Muscle of leg (tissue), 16 donors: ENCODE measurements at places on chromosomes 1 and 21. TPM values are rescaled to one million over a fixed set of nuclear protein-coding genes. Genes with fewer than 3 reads are reported as not detected.

The LRRIQ3 gene
- total RNA-seq: 0.35 TPM

The AXDND1 gene
- total RNA-seq: 0.13 TPM

DNA sequence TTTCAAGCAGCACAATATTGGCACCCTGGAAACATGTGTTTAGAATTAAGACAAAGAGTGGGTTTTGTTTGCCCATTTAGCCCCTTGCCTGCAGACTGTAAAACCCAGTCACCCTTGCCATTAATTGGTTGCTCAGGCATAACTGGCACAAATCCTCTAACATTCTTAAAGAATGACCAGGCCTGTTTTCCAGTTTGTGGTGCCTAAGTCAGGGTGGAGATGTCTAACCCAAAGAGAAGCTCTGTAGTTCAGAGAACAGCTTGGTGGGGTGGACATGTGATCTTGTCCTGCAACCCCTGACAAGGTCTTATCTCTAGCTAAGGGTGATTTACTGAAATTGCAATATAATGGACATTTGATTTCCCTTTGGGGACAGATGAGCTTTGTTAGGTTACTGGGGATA lies 8.8 kb upstream of the ANGPTL7 start:
- H3K4me1 ChIP-seq: peaks cover 28% of the 10 kb centered on the region
- H3K27me3 ChIP-seq: no peaks in the 10 kb centered on the region
- H3K36me3 ChIP-seq: peaks cover 8% of the 10 kb centered on the region
- no peak overlapping the region for H3K27ac ChIP-seq

DNA sequence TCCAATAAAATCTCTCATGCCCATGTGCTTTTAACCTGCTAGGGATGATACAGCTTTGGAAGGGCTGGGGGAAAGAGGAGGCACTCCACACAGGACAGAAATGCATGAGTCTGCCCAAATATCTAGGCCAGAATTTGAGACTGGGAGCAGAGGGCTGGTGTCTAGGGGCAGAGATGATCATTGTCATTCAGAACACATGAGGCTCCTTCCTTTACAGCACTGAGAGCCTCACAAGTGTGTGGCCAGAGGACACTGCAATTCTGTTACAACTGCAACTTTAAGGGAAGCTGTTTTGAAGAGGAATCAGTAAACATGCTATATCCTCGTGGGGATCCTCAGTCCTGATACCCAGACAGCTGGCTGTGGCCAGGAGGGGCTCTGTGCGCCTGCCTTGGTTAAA lies 541.3 kb downstream of the OMA1 start:
- DNase-seq: no peak
- H3K4me1 ChIP-seq: peaks cover 3% of the 10 kb centered on the region
- no peaks in the 10 kb centered on the region for H3K27me3 ChIP-seq
- H3K4me3 ChIP-seq: no peak overlapping the region

DNA sequence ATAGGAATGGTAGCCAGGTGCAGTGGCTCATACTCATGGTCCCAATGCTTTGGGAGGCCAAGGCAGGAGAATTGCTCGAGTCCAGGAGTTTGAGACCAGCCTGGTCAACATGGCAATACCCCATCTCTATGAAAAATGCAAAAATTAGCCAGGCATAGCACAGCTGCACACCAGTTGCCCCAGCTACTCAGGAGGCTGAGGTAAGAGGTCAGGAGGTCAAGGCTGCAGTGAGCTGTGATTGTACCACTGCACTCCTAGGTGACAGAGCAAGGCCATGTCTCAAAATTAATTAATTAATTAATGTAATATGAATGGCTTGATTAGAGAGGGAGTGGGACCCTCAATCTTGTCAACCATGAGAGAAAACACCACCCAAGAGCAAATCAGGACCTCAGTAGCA lies 198.7 kb upstream of the DUSP10 start:
- H3K36me3 ChIP-seq: no peaks in the 10 kb centered on the region
- DNase-seq: no peak
- no peak overlapping the region for H3K4me3 ChIP-seq
- no peak overlapping the region for H3K27ac ChIP-seq
- H3K27me3 ChIP-seq: no peaks in the 10 kb centered on the region

DNA sequence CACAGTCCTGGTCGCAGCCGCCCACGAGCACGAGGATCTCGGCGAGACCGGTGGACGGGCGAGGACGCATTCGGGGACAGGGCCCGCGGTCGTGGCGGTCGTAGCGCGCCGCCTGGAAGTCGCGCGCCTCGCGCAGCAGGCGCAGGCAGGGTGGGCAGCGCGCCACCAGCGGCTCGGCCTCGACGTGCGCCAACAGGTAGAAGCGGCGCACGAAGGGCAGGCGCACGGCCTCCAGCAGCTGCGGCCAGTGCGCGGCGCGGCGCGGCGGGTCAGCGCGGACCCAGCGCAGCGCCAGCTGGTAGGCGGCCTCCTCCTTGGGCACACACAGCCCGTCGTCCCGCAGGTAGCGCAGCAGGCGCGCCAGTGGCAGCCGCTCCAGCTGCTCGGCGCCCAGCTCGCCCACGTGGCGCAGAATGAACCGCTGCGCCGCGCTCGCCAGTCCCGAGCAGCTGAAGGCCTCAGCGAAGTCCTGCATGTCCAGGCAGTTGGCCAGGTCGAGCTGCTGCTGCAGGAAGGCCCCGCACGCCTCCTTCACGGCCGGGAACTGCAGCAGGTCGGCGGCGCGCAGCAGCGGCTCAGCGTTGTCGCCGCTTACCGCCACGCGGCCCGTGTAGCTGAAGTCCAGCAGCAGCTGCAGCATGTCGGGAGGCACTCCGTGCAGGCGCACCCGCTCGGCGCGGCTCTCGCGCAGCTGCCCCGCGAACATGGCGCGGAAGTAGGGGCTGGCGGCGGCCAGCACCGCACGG lies 573 bp downstream of the KLHL21 start:
- peaks cover 60% of the 10 kb centered on the region for H3K4me1 ChIP-seq
- peak; percentile 81 for DNase-seq
- H3K36me3 ChIP-seq: peaks cover 23% of the 10 kb centered on the region
- no peaks in the 10 kb centered on the region for H3K27me3 ChIP-seq
- peak overlapping the region; percentile 86 for H3K4me3 ChIP-seq
- H3K27ac ChIP-seq: peak overlapping the region; percentile 93

- peaks cover 74% of the 10 kb centered on the region for H3K4me1 ChIP-seq
- H3K36me3 ChIP-seq: no peaks in the 10 kb centered on the region
- peak overlapping the region; percentile 79 for H3K27ac ChIP-seq
- peak; percentile 88 for DNase-seq
- H3K4me3 ChIP-seq: peak overlapping the region; percentile 34
- H3K27me3 ChIP-seq: peaks cover 2% of the 10 kb centered on the region
These were observed 18.6 kb downstream of the KCNQ4 start for GRCh38 chr1:40802078-40802741.

DNA sequence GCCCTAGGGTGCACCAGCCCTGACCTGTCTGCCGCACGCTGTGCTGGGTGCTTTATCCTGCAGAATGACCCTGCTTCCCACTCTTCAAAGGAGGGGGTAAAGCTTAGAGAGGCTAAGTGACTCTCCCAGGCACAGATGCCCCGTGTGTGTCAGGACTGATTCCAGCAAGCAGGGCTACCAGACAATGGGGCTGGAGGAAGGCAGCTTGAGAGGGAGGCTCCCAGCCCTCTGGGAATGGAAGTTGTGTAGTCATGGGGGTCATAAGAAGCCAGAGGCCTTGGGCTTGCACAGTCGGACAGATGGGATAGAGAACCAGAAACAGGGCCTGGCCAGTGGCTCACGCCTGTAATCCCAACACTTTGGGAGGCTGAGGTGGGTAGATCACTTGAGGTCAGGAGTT lies 94.1 kb upstream of the KLHDC7A start:
- H3K4me1 ChIP-seq: peaks cover 28% of the 10 kb centered on the region
- H3K27ac ChIP-seq: no peak overlapping the region
- DNase-seq: no peak
- H3K36me3 ChIP-seq: no peaks in the 10 kb centered on the region
- H3K27me3 ChIP-seq: peaks cover 3% of the 10 kb centered on the region

DNA sequence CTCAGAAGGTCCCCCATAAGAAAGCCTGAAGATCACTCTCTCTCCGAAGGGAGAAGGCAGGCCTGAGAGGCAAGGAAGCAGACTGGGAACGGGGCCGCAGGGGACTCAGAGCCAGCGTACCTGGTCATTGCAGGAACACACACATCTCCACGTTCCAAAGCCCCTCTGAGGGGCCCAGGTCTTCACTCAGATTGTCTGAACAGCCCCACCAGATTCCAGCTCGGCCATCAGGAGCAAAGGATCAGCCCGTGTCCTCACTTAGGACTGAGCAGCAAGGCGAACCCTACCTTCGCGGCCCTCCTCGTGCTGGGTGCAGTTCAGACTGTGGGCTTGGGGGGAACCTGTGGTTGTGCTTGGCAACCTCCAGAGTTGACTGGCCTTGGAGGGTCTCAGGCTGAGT lies 43.9 kb upstream of the SOX13 start:
- no peak for DNase-seq
- H3K27me3 ChIP-seq: peaks cover 10% of the 10 kb centered on the region
- H3K27ac ChIP-seq: no peak overlapping the region
- H3K36me3 ChIP-seq: no peaks in the 10 kb centered on the region
- H3K4me3 ChIP-seq: no peak overlapping the region

DNA sequence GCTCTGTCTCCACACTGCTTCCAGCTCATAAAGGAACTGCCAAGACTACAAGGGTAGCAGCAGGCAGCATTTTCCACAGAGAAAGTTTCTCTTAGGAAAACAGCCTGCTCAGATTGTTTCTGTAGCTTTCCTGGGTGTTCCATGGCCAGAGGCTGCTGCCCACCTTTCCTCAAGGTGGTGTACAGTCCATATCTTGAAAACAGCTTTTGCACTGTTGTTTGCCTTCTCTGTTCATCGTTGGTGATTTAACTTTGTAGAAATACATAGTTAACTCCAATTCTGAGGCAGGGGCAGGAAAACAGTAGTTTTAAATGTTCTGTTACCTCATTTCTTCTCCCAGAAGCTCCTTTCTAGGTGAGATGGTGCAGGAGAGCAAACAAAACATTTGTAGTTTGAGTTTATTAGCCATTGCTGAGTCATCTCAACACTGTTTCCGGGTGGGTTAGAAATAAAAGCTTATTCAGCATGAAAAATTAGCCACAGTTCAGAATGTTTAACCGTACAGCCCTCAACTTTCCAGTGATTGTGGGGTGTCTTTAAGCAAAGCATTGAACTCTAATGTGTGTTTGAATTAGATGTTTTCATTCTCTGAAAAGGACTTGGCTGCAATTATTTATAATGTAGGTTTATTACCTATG lies 41.7 kb downstream of the DIP2A start:
- peaks cover 45% of the 10 kb centered on the region for H3K36me3 ChIP-seq
- H3K27me3 ChIP-seq: no peaks in the 10 kb centered on the region
- H3K4me1 ChIP-seq: no peaks in the 10 kb centered on the region
- H3K4me3 ChIP-seq: no peak overlapping the region

DNA sequence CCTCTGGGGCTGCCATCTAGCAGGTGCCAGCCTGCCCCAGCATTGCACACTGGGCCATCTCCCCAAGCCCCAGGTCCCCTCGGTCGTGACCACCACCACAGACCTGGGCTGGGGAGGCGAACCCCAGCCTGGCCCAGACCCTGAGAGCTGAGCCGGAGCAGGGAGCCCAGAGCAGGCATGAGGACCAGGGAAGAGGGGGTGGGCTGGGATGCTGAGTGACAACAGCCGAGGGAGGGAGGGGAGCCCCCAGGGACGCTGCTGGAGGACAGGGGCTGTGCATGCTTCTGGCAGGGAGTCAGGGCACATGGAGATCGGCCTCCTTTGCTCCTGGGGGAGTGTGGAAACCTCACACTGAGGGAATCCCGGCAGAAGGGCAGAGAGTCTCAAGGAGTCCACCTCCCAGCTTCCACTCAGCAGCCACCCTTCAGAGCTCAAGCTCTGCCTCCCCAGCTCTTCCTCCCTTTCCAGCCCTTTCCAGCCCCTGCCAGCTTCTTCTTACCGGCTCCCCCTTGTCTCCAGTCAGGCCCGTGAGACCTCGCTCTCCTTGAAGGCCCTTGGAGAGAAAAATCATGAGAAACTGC lies 23.7 kb upstream of the PEF1 start:
- H3K4me3 ChIP-seq: no peak overlapping the region
- H3K4me1 ChIP-seq: peaks cover 94% of the 10 kb centered on the region
- H3K27ac ChIP-seq: peak overlapping the region; percentile 20

DNA sequence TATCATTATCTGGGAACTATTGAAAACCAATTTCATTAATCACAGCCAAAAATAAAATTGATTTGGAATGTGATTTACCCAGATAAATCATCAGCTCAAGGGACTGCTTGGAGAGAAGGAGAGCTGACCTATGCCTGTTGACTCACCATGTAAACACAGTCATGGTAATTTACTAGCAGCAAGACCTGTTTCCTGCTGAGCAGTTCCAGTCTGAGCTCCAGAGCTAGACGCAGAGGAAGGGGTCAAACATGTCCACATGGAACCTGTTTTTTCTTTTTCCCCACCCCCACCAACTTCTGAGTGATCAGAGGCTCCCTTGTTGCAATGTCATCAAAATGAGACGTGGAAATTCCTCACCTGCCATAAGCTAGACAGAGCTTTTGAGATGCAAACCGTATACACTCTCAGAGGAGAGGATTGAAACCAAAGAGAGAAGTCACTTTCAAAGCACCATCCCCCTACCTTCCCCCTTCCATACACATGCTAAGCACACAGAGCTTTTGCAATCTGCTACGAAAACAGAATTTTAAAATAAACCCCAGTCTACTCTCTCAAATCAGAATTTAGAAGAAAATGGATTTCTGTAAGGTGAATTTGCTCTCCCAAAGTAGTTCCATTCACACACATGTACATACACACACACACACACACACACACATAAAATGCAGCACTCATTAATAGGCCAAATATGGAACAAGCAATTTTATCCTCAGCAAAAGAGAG lies 55.9 kb upstream of the PTGFRN start:
- H3K4me1 ChIP-seq: peaks cover 44% of the 10 kb centered on the region
- H3K27ac ChIP-seq: peak overlapping the region; percentile 57
- no peaks in the 10 kb centered on the region for H3K27me3 ChIP-seq
- peak; percentile 68 for DNase-seq
- no peak overlapping the region for H3K4me3 ChIP-seq

DNA sequence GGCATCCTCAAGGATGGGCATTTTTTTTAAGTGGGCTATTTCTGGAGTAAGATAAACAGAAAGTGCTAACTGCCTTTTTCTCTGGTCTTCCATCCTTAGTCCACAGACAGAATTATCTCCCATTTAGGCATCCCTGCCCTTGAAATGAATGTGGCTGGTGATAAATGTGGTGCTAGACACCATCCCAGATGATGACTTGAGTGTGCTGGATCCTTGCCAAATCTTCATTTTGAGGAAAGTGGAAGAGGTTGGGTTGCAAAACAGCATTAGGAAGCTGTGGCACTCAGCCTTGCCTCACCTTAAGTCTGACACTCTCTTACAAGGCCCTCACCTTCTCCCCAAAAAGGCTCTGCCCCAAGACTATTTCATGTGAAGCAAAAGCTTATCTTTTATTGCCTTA lies 19.2 kb downstream of the MAB21L3 start:
- H3K4me1 ChIP-seq: no peaks in the 10 kb centered on the region
- H3K27me3 ChIP-seq: peaks cover 15% of the 10 kb centered on the region
- DNase-seq: no peak
- no peak overlapping the region for H3K27ac ChIP-seq

GRCh38 chr1:231719485-231720183 lies 93.0 kb downstream of the DISC1 start:
- peaks cover 22% of the 10 kb centered on the region for H3K4me1 ChIP-seq
- no peaks in the 10 kb centered on the region for H3K36me3 ChIP-seq
- DNase-seq: no peak
- no peak overlapping the region for H3K4me3 ChIP-seq
